ENCODE measurements at places on chromosomes 2 and 18.

DNA sequence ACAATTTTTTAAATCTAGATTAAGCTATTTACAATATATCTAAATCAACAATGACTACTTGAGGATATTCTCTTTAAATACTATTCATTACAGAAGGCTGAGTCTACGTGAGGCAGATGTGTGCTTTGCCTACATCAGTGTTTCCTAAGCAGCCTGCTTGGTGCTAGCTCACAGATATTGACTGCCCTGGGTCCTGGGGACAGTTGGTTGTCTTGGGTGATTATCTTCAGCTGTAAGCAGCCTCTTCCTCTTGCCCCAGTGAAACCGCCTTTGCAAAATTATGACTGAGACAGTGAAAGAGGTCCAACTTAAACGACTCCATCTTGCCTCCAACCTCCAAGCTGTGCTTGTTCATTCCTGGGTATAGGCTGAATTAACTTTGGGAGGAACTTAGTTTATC, 39.6 kb upstream of the CCDC88A start:
- no peak for DNase-seq

DNA sequence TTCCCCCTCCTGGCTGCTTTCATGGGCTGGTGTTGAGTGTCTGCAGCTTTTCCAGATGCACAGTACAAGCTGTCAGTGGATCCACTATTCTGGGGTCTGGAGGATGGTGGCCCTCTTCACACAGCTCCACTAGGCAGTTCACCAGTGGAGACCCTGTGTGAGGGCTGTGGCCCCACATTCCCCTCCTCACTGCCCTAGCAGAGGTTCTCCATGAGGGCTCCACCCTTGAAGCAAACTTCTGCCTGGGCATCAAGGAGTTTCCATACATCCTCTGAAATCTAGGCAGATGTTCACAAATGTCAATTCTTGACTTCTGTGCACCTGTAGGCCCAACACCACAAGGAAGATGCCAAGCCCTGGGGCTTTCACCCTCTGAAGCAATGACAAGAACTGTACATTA, 1386.2 kb upstream of the ACVR2A start:
- no peak for DNase-seq

- DNase-seq, result no peak
These were observed 34.3 kb downstream of the KIF1A start for GRCh38 chr2:240785424-240786335.

DNA sequence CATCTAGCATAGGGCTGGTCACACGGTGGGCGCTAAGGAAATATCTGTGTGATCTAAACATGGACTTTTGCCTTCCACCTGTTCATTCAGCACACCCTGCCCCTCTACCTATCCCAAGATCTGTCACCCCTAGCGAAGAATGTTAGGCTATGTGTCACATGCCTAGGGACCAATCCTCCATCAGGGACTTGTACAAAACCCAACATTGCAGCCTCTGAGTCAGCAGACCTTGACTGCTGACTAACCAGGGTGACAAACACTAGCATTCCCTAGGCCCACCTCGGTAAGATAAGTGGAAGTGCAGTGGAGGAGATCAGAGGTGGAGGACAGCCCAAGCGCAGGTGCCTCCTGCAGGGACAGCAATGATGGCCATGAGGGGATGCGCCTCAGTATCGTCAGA, 99.2 kb downstream of the SOX11 start:
- no peak for DNase-seq

GRCh38 chr2:210503001-210503623, 26.6 kb upstream of the LANCL1 start:
- DNase-seq, result no peak

DNA sequence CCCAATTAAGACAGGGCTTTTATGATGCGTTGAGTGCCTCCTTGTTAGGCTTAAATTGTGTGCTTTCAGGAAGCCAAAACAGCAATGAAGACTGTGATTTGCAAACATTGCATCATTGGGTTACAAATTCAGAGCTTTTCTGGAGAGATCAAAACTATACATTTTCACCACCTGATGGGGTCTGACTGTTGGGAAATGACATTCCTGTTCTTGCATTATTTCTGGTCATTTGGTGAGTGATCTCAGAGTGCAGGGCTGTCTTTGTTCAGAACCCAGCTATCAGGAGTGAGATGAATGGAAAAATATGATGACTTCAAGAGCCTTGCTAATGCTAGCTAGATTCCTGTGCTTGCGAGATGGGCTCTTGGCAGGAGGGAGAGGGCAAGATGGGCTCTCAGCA, 39.1 kb downstream of the SH3RF3 start:
- DNase-seq, result no peak

DNA sequence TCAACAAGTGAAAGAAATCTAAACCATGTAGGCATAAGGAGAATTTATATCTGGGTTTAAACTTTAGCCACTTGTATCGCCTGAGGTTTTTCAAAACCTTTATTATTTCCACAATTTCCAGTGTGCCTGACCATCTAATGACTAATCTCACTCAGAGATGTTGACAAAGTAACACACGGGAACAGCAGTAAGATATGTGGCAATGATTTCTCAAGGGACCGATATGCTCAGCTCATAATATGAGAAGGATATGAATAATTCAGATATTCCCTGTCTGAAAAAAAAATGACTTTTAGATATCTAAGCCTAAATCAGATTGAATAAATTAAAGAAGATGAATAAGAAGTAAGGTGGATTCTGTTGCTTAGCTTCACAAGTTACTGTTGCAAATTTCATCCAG, 43.5 kb downstream of the TMEM163 start:
- no peak for DNase-seq

- DNase-seq, result no peak
These were observed 119.3 kb upstream of the NDUFV2 start for GRCh38 chr18:8983195-8983594.

DNA sequence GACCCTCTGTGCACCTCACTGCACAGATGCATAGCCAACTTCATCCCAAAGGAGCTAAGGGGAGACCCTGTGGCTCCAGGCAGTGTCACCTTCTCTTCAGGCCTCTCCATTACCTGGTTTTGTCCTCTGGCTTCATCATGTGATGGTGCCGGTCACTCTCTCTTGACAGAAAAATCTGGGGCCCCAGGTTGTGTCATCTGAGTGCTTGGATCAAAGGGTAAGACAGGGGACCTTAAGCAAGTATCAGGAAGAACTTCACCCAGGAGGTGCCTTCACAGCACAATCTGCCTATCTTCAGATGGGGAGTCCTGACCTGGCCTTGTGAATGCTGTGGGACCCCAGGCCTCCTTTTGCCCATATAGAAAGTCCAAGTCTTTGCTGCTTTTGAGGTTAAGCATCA, 104.4 kb downstream of the POLR1A start:
- DNase-seq, result no peak

DNA sequence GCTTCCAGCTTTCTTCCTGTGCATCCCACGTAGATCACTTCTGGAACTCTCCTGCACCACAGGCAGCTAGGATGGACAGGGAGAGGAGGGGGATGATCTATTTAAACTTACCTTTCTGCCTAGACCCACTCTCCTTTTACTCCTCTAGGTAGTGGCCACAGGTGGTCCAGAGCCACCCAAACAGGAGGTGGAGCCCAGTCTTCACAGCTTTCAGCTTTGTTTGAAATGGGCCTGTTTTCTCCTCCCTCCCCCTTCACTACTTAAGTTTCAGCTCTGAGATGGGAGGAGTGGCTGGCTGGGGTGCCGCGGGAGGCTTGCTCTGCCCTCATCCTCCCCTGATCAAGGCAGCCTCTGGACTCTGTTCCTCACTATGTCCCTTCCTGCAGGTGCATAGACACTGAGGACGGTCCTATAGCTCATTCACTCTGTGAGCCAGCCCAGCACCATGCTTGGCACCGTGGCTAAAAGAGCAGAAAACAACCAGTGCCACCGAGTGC, 12.6 kb upstream of the CELF4 start:
- DNase-seq, result no peak

DNA sequence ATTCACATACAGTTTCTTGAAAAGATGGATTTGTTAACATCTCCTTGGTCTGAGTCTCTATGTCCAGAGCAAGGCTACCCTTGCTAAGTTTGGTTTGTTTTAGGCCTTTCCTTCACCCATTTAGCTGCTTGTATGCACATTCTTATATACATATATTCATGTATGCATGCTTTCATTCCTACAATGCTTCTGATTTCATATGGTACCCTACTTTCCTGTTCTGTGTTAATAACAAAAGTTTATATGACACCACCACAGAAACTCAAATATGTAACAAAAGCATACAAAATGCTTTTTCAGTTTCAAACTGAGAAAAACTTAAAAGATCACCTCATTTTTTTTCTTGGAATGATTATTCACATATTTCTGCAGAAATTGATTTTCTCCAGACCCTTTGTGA, 39.4 kb downstream of the OSGEPL1 start:
- DNase-seq, result no peak
